ENCODE measurements at places on chromosomes 12 and 14.
A peak's percentile ranks its signal among the peaks of the same experiment; 100 is the strongest.

DNA sequence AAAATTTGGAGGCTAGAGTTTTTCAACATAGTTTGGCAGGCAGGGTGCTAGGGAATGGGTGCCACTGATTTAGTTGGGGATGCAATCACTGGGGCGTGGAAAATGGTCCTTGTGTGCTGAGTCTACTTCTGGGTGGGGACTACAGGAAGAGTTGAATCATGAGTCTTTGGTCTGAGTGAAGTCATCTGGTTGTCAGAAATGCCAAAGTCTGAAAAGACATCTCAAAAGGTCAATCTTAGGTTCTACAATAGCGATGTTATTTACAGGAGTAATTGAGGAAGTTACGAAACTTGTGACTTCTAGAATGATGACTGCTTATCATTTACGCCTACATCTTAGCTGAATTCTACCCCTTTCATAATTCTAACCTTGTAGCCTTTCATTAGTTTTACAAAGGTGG, 209.1 kb downstream of the NUBPL start:
- DNase-seq, result peak; percentile 56

GRCh38 chr12:105672121-105672975, 341.9 kb downstream of the C12orf75 start:
- no peak for DNase-seq

DNA sequence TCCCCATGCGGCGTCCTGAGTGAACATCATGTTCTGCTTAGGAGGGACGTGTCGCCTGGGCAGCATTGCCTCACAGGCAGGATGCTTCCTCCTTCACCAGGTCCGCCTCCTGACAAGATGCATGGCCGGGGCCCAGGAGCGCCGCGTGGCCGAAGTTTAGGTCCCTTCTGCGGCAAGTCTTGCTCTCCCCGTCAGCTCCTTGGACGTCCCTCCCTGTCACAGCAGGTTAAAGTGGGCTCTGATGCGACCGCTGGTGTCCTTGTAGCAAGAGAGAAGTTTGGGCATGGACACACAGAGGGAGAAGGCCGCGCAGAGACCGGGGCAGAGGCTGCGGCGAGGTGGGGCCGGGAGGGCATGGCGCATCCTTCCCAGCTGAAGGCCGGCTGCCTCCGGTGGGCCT, 9.4 kb upstream of the GALNT9 start:
- DNase-seq, result no peak

DNA sequence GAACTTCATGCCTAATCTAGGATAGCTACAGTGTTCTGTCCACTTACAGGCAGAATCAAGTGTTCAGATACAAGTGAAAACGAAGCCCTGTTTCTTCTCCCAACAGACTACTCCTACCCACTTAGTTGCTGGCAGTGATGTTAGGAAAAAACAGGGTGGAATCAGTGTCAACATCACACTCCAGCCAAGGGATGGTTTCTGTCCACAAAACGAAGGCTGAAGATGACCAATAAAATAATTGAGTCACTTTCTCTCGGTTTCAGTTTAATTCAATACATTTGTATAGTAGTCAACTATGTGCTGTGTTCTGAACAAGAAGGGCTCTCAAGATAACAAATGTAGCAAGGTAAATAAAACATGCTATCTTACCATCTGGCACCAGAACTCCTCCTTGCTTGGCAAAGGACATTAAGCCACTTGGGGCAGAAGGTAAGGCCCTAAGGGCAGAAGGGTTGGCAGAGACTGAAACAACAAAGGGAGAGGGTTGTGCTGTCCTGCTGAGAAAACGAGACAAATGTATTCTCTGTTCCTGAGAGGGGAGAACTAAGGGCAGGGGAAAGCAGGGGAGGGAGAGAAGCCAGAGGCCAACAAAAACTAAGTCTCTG, 393.6 kb downstream of the DPF3 start:
- peak; percentile 10 for DNase-seq

DNA sequence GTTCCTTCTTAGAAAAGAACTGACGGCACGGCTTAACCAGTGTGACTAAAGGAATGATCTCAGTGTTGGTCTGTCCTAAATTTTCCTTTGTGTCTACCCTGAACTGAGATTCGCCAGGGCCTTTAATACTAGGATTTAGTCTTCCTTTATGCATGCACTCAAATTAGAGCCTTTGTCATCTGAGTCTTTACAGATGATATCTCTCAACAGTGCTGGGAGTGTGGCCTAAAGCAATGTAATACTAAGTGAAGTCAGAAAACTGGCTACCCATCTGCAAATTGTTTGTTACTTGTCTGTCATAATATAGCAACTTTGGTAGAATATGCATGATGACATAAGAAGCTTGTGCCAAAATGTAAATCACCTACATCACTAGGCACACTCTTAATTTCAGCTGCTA, 95.4 kb downstream of the PTPRO start:
- DNase-seq, result no peak

DNA sequence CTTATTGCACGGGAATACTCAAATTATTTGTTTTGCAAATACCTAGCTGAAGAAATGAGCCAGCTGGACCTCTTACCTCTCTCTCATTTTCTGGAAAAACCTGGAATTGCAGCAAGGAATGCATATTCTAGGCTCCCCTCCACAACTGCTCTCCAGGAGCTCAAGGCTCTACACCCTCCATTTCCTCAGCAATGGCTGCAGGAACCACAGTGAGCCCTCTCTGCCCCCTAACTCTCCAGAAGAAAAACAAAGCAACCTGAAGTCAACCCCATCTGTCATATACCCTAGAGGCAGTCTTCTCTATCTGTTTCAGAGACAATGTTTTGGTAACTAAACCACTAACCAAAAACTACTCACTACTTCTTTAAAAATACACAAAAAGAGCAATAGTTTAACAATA, 221.6 kb downstream of the SLC25A21 start:
- DNase-seq, result no peak

DNA sequence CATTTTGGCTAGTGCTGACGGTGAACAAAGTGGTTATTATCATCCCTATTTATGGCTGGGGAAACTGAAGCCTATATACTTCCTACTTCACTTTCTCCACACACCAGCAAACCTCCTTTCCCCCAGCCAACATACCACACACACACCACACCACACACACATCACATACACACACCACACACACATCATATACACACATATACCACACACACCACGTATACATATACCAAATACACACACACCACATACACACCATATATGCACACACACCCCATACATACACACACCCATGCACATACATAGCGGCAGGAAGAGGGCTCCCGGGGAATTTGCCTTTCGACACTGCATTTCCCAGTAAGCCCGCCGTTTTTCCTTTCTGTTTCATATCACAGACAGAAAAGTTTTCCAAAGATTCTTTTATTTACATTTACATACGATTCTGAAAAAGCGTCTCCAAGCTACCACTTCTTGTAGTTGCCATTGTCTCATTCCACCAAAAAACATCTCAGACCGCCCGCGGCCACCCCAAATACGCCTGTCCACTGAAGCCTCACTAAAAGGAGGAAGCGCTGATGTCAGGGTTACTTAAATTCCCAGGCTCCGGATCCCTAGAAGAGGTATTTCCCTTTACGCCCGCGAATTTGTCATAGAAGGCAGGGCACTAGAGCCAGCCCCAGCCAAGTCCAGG, 823 bp upstream of the RAB5B start:
- DNase-seq, result no peak

GRCh38 chr14:98773814-98774213, 498.2 kb downstream of the BCL11B start:
- no peak for DNase-seq

DNA sequence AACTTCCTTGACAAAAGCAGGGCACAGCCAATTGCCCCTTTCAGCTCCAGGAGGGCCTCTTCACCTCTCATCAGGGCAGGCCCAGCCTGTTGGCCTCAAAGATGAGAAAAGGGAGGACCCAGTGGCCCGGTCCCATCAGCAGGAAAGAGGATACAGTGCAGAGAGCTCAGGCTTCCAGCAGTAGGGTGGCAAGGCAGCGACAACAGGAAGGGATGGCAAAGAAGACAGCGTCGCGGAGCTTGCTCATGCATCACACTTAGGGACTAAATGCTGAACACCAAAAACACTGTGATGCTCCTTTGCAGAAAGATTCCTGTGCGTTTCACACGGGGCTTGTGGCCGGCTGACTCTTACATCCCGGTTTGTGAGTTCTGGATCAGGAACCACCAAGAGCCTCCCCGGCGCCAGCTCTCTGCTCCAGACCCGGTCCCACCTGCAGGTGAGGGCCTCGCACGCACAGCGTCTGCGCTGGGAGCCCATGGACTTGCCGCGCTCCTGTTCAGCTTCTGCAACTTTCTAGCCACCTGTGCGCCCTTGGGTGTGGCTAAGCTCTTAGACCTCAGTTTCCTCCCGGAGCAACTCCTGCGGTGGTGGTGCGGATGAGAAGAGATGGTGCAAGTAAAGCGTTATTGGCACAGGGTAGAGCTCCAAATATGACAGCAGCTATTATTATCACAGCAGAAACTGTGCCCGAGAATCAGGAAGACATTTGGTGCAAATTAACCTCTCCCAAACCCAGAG, 15.3 kb upstream of the BCL7A start:
- DNase-seq, result no peak
